Stimulated activated CD4-positive, alpha-beta T cell treated with anti-CD3 and anti-CD28 coated beads, Interleukin-4, amount 100 ng/mL, for 4 hours (primary cell): ENCODE measurements at places on chromosomes 4 and X.

GRCh38 chr4:30792601-30793000 is 72.4 kb downstream of the PCDH7 start:
- no peak for DNase-seq

- DNase-seq, result no peak
These were observed 81.5 kb downstream of the SLIT2 start for GRCh38 chr4:20333141-20333715.

- DNase-seq, result no peak
These were observed 593 bp downstream of the SH3RF1 start for GRCh38 chr4:169269916-169270809.

DNA sequence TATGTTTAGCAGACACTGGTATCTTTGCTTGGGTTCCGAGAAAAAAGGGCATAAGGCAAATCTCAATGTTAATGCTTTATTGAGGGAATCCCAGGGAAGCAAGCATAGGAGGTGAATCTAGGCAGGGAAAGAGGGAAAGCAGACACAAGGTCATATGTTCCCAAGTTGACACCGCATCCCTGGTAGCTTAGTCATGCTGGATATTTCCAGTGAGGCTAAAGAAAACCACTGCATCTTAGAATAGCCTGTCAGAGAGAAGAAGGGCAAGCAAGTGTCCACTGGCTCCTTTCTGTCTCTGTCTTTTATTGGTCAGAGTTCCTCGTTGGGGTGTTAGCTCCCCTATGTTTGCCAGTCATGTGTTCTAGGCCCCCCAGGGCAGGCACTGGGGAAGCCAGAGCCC is 104.7 kb downstream of the NKX6-1 start:
- DNase-seq, result no peak

- no peak for DNase-seq
These were observed 111.4 kb upstream of the EOLA2 start for GRCh38 chrX:150049647-150050046.
